ENCODE measurements at places on chromosomes 5 and 9. TPM values are rescaled to one million over a fixed set of nuclear protein-coding genes. Genes with fewer than 3 reads are reported as not detected.

MINAR2 gene
- not detected for total RNA-seq

GRCh38 chr9:16205455-16205854 lies 652.6 kb downstream of the CCDC171 start:
- DNase-seq, result no peak

LVRN gene
- total RNA-seq, result 4.0 TPM

- DNase-seq, result no peak
These were observed 291.1 kb downstream of the TRIM32 start for GRCh38 chr9:116978155-116978554.

DNA sequence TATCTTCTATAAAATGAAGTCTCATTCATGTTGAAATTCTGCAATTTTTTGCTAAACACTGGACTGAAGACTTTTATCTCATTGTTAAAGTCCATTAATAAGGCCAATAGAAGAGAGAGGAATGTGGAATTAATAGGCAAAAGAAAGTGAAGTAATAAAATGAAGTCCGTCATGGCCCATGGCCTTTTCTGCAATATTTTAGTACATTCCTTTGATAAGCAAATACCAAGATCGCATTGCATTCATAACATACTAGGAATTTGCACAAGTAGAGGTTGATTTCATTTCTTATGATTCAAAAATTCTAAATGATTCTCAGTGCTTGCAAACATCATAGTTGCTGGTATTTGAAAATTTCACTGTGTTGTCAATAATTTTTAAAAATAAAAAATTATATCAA lies 664.0 kb downstream of the NR2F1-AS1 start:
- no peak for DNase-seq

NIM1K gene
- total RNA-seq, result 0.21 TPM

DNA sequence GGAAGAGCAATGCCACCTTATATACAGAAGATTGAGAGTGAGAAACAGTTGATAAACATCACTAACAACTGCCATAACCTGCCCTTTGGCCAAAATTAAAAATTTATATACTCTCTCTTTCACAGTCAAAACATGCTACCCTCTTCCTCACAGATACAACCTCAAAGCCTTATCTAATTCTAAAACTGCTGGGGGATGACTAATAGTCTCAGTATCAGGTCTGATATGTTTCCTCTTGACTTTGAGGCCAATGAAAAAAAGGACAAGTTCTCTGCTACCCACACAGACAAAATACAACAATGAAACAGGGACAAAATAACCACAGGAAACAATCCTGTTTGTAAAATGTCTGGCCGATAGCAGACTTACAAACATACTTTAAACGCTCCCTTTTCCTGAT lies 485.6 kb upstream of the NUDT12 start:
- no peak for DNase-seq

DNA sequence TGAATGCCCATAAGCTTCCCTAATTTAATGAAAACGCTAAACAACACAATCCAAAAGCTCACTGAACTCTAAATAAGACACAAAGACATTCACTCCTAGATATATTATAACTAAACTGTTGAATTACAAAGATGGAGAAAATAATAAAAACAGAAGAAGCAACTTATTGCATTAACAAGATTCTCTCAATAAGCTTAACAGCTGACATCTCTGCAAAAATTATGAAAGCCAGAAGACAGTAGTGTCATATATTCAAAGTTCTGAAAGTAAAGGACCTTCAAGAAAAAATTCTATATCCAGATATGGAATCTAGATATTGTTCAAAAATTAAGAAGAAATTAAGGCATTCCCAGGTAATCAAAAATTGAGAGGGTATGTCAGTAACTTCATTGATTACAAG lies 957.8 kb upstream of the TYRP1 start:
- no peak for DNase-seq

DNA sequence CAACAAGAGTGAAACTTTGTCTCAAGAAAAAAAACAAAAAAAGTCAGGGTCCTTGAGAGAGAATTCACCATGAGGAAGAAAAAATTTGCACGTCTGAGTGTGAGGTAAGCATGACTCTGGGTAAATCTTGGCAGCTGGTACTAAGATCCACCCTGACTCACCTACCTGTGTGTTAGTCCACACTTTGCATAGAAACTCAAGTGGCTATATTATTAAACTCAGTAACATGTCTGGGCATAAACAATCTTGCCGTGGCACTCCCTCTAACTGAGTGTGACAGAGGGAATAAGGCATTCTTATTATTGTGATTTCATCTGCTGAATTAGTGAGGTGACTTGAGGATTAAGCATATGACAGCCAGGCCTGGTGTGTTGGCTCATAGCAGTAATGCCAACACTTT lies 259.4 kb upstream of the VLDLR start:
- DNase-seq, result no peak
